ENCODE measurements at places on chromosomes 4 and X.
A peak's percentile ranks its signal among the peaks of the same experiment; 100 is the strongest.

GRCh38 chrX:1582686-1583437 lies 8.5 kb upstream of the AKAP17A start:
- no peak for DNase-seq

DNA sequence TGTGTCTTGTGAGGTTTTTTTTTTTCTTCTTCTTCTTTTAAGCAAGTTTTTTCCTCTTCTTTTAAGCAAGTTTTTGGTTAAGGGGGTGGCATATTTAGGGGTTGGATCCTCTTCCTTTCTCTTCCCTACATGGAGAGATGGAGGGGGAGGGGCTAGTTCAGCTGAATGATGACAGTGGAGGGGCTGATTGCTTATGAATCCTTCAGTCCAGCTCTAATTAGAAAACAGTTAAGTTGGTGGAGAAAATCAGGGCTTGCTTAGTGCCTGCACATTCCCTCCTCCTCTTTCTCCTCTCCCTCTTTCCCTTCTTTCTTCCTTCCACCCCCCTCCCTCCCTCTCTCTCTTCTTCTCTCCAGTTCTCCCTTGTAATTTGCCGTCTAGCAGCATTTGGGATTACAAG lies 4.4 kb upstream of the HAND2 start:
- DNase-seq = no peak

GRCh38 chr4:41119867-41120295 lies 94.5 kb downstream of the APBB2 start:
- no peak for DNase-seq

- no peak for DNase-seq
These were observed 18.7 kb downstream of the TXLNG start for GRCh38 chrX:16804923-16805464.

GRCh38 chr4:93066749-93067148 lies 761.8 kb upstream of the ATOH1 start:
- DNase-seq = no peak

DNA sequence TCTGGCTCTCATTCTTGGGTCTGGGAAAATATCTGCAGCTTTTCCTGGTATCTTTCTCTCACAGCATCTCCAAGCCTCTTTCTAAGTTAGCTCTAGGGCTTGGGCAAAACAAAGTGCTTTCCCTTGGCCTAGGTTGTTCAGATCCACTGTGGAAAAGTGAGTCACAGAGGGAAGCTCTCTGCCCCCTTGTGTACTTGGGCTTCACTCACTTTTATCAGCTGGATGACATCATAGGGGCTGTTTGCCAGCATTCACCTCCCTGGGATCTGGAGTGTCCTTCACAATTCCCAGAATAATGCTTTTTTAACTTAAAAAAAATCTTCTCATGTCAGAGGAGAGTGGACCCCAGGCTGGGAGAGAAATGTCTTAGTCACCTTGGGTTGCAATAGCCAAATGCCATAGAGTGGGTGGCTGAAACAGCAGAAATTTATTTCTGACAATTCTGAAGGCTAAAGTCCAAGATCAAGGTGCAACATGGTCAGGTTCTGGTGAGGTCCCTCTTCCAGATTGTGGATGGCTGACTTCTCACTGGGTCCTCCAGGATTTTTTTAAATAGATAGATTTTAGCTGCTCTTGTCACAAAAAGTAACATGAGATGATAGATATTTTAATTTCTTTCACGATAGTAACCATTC lies 247.8 kb downstream of the SH2D1A start:
- no peak for DNase-seq

GRCh38 chr4:148716431-148717052 lies 274.3 kb upstream of the NR3C2 start:
- DNase-seq = no peak

GRCh38 chr4:7156761-7157488 lies 35.4 kb upstream of the SORCS2 start:
- peak; percentile 27 for DNase-seq

- no peak for DNase-seq
These were observed 226.8 kb upstream of the GPRIN3 start for GRCh38 chr4:89534356-89534755.

GRCh38 chr4:74742185-74742584 lies 52.1 kb downstream of the BTC start:
- DNase-seq = peak; percentile 8

- no peak for DNase-seq
These were observed 281.3 kb downstream of the FRMPD4 start for GRCh38 chrX:12419591-12419990.

DNA sequence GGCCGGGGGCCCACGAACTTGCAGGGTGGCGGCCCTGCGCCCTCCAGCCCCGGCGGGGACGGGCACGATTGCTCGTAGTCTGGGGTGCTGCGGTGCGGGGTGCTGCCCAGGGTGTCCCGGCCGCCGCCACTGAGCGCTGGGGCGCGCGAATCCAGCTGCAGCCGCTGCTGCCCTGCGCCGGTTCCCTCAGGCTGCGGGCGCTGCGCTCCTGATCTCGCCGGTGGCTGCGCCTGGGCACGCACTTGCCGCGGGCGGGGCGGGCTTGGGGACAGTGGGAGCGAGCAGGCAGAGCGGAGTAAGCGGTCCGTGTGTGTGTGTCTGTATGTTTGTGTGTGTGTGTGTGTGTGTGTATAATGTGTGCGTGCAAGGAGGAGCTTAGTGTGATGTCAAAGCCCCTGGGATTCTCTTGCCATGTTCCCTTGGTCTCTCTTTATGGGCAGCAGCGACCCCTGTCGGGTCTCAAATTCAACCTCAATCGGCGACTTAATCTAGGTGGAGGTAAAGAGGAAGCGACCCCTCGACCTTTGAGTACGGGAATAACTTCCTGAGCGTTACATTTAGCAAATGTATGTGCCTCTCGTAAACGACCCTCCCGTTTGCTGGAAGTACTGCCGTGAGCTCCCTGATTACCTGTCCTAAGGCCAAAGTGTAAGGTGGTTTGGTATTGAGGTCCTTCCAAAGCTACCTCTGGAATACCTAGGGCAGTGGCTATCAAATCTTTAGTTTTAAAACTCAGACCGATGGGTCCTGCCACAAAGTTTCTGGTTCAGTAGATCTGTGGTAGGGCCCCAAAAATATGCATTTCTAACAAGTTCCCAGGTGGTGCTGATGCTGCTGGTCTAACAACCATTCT lies at the start of gene RNF150:
Gene RNF150 (minus strand): TSS at position 324 of the 853 bp plus-strand sequence.
- DNase-seq = peak; percentile 96

- DNase-seq = no peak
These were observed 11.2 kb downstream of the GPRIN3 start for GRCh38 chr4:89296399-89296798.

GRCh38 chrX:106894978-106895452 lies 8.1 kb downstream of the RIPPLY1 start:
- DNase-seq = peak; percentile 40

GRCh38 chr4:110540581-110540980 lies 64.6 kb downstream of the ENPEP start:
- no peak for DNase-seq

- DNase-seq = peak; percentile 13
These were observed 16.3 kb upstream of the NEIL3 start for GRCh38 chr4:177293208-177294033.

DNA sequence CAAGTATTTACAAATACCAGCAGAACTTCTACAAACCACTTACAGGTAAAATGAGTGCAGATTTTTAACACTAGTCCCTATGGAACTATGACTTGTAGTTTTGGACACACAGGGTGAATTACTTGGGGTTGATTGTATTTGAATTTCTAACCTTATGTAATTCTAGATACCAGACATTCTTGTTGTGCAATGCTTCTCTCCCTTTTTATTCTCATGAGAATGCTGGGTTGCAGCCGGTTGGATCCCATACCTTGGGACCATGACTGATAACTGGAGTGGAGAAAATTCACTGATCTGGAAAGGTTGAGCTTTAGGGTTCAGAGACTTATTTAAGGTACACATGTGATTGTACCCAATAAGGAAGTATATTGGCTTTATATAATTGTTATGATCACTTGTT lies 8.8 kb downstream of the TET2 start:
- no peak for DNase-seq

DNA sequence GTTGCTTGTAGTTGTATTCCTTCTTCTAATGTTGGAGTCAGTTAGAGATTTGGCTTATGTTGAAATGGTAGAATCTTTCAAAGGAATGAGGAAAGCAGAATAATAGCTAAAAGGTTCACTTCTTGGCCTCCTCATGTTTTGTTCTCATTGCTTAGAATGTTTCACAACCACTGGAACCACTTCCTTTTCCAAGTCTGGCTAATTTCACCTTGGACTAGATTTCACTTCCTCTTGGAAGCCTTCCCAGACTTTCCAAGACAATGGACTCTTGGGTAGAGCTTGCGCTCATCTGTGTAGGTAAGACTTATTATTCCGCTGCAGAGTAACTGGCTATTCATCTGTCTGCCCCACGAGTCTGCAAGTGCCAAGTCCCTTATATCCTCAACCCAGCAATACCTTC lies 8.3 kb downstream of the SPATA18 start:
- peak; percentile 78 for DNase-seq

DNA sequence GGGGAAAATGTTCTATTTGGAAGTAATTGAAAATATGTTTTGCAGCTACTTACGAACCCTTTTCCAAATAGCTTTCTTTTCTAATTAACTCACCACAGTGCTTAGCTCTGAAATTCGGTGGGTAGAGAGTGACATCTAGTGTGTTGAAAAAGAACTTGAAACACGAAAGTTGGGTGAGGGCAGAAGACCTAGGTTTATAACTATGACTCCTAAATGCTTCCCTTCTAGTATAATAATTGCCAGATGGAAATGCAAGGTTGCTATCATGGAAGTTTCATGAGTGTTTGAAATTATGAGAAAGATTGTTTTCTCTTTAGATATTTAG lies 77.3 kb upstream of the NOCT start:
- peak; percentile 53 for DNase-seq

DNA sequence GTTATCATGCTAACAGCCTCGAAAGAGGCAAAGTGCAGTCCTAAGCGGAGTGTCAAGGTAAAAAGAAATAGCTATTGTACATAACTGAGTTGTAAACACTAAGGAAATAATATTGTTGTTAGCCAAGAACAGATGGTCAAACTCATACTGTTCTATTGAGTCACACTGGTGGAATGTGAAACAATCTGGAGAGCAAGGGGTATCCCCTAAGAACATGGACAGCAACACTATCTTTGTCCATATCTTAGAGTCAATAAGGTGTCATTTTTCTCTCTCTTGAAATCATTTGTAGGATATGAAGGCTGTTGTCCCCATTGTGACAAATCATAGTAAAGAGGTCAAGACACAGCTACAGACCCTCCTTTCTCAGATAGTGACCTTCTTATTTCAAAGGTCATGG lies 4.5 kb upstream of the PDGFC start:
- peak; percentile 71 for DNase-seq

DNA sequence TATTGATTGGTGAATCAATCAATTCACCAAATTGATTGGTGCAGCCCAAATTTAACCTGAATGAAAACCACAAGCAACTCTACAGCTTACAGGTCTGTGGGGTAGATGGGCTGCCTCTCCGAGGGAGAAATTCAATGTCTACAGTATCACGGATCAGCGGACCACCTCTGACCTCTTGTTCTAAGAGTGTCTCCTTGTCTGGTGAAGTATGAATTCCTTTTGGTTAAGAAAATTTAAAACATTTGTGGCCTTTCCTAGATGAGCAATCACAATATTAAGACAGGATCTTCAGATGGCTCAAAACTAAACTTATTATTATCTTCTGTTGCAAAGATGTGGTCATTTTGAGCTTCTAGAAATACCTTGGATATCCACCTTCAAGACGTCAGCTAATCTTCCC lies 153.3 kb downstream of the IL15 start:
- peak; percentile 41 for DNase-seq

DNA sequence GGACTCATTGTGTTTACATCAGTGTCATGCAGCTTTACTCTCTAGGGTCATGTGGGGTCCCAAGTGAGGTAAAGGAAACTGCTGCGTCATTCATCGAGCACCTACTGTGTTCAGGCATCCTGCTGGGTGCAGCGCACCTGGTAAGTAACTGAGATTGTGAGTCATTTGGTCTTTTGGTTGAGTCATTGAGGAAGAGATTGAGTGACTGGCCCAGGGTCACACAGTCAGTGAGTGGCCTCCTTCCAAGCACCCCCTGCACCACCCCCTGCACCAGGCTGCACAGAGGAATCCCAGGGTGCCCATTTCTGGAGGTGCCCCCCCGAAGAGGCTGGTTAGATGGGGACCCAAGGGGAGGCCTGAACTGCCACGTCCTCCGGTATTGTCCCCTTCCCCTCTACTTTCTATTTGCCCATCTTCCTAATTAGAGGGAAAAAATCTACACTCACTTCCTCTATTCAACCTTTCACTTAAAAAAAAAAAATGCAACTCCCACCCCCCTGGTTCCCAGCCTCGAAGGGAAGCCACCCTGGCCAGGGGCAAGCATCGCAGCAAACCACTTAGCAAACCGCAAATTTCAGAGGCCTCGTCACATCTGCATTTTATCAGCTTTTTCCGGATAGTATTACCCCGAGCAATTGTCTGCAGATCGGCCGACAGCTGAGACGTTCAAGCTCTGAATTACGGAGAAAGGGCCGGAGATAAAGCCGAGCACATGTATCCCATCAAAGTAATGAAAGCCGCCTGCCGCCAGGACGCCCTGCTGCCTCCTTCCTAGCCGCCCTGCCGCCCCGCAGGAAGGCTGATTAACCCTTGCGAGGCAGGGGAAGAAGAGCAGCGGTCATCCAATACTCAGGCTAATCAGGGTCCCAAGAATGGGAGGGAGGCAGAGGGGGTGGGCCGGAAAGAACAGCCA lies 96.3 kb upstream of the MSX1 start:
- DNase-seq = peak; percentile 76

GRCh38 chrX:110415440-110416170 lies 57.0 kb downstream of the RTL9 start:
- DNase-seq = no peak

GRCh38 chrX:40411340-40412111 lies 169.2 kb upstream of the ATP6AP2 start:
- DNase-seq = no peak

DNA sequence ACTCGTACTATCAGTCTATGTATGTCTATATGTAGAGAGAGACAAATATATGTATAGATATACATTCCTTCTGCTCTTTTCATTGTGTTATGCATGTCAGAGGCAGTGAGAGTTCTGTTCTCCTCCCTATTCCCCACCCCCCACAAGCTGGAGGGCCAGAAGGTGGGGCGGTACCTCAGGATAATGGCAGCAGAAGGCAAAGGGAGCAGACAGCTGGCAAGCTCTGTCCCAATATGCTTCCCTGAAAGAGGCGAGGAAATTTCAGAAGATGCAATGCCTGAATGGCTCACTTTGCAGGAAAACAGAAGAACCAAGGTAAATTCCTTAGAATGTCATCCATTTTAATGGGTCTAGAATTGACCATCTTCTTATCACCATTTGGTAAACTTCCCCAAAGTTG lies 114.4 kb downstream of the NAA11 start:
- no peak for DNase-seq

- peak; percentile 96 for DNase-seq
These were observed 107.8 kb downstream of the GATB start for GRCh38 chr4:151652841-151653547.

DNA sequence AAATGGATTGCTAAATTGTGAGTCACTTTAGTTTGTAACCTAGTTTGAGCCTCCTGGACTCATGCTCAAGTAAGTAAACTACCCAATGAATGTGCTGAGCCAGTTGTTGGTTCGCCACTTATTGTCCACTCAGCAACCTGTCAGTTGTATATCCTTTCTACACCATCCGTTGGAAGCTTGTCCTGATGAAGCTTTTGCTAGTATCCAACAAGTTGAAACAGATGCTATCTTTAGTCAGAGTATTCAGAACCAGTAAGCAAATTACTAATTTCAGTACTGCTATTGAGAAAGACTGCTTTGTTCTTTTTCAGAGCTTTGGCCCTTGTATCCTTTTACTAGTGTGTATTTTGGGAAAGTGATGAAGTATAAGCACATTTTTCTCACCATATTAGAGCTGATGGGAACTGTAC lies 4.3 kb upstream of the NAA15 start:
- DNase-seq = peak; percentile 32

- DNase-seq = no peak
These were observed 349.9 kb downstream of the FAM47B start for GRCh38 chrX:35292522-35292921.

GRCh38 chrX:57083143-57083542 lies 38.2 kb downstream of the SPIN2B start:
- DNase-seq = no peak

Data from fibroblast of gingiva (primary cell).